ENCODE measurements at places on chromosomes 6 and 20. TPM values are rescaled to one million over a fixed set of nuclear protein-coding genes. Genes with fewer than 3 reads are reported as not detected.

Gene TFAP2C
- total RNA-seq, result 3.6 TPM

Gene GGTLC1
- total RNA-seq, result not detected

Gene PET117
- total RNA-seq, result 16.0 TPM

Gene WASF1
- total RNA-seq, result 34.9 TPM

Gene NQO2
- total RNA-seq, result 16.1 TPM

Gene SIRPB1
- total RNA-seq, result 4.4 TPM

Gene CRIP3
- total RNA-seq, result not detected

Gene EEF1E1
- 29.1 TPM for total RNA-seq

Gene PHIP
- total RNA-seq, result 41.7 TPM

DNA sequence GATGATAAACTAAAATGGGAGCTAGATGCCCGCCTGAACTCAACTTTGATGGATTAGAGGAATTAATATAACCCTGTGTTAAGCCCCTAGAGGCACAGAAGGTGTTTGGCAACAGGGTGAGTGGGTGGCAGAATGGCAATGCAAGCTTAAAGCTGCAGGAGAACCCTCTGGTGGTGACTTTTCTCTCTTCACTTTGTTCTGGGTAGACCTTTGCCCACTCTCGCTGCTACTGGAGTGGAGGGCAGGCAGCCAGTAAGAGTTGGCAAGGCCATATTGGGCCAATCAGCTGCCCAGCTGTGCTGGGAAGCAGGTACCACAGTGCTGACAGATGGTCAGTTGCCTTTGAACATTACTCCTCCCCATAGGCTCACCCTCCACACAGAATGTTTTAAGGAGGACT lies 468.2 kb downstream of the MMUT start:
- no peaks in the 10 kb centered on the region for H3K4me1 ChIP-seq
- no peaks in the 10 kb centered on the region for H3K36me3 ChIP-seq
- no peaks in the 10 kb centered on the region for H3K27me3 ChIP-seq
- H3K4me3 ChIP-seq, result no peak overlapping the region
- no peak overlapping the region for H3K27ac ChIP-seq
- DNase-seq, result no peak

DNA sequence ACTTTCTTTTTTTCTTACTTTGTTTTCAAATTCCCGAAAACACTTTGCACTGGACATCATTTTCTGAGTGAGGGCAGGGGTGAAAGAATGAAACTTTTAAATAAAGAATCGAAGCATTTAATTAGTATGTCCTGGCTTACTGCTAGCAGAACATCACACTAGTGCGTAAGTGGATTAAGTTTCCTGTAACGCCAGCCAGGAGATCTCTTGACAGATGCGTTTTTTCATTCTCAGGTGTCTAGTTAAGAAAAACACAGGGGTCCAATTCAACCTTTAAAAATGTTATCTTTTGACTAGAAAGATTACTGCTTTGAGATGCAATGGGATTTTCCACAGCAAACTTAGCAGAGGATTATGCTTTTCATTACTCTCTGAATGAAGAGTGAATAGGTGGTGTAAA lies 858.8 kb upstream of the EPHA7 start:
- H3K27me3 ChIP-seq, result no peaks in the 10 kb centered on the region
- no peaks in the 10 kb centered on the region for H3K4me1 ChIP-seq
- no peaks in the 10 kb centered on the region for H3K36me3 ChIP-seq
- DNase-seq, result no peak
- no peak overlapping the region for H3K27ac ChIP-seq

DNA sequence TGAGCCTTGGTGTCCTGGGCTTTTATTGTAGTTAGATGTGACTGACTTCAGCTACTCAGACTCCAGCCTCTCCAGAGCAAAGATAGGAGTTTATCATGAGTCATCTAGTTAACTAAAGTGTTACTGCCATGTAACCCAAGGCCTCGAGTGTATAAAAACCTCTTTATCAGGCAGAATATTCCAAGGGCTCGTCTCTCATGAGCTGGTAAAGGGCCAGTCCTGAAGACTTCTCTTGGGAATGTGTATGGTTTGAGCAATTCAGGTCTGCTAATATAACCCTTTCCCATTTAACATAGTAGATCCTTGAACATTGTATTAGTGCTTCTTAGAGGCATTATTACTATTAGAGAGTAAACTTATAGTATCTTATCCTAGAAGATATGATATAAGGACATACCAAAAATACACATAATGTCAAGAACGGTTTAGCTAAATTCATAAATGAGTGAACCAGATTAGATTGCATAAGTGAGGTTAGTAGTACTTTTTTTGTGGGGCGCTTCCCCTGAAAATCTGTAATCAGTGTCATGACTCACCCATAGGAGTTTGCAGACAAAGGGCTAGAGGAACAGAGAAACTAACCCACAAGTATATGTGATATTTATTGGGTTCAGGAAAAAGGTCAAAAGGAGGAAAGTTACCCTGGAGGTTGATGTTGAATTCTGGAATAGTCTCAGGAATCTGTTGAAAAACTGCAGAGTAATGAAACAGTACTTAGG lies 16.0 kb downstream of the DSE start:
- H3K4me3 ChIP-seq, result no peak overlapping the region
- no peaks in the 10 kb centered on the region for H3K4me1 ChIP-seq
- peak overlapping the region; percentile 40 for H3K27ac ChIP-seq
- no peaks in the 10 kb centered on the region for H3K36me3 ChIP-seq
- H3K27me3 ChIP-seq, result no peaks in the 10 kb centered on the region
- no peak for DNase-seq

- DNase-seq, result no peak
- no peak overlapping the region for H3K27ac ChIP-seq
- no peaks in the 10 kb centered on the region for H3K4me1 ChIP-seq
- no peaks in the 10 kb centered on the region for H3K36me3 ChIP-seq
Observed at GRCh38 chr6:163529605-163530004, 115.1 kb downstream of the QKI start.

GRCh38 chr6:110514818-110515217 lies 38.4 kb upstream of the SLC22A16 start:
- H3K4me1 ChIP-seq, result no peaks in the 10 kb centered on the region
- no peaks in the 10 kb centered on the region for H3K27me3 ChIP-seq
- H3K4me3 ChIP-seq, result no peak overlapping the region
- no peak for DNase-seq

DNA sequence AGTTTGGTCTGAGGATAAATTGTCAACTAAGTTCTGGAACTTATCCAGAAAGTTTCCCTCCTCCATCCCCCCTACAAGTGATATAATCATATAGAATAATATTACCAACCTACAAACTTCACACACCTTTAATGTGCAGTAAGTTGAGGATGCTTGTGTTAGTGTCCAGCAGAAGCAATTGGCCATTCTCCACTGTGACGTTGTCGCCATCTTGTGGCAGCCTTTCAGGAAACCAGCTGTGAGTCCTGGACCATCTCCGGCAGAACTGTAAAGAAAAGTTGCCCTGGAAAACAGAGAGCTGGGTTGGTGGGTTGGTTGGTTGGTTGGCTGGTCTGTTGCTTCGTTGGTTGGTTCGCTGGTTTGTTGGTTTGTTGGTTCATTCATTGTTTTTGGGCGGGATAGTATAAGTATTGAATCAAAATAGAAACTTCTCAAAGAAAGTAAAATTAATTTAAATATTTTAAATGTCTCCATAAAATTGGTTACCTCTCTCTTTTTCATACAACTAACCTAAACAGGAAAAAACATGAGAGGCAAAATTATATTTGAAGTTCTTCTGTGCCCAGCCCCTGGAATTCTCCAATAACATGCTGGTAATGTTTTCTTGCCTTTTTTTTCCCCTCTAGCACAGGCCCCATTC lies 127.5 kb downstream of the PKHD1 start:
- H3K4me3 ChIP-seq, result no peak overlapping the region
- H3K27ac ChIP-seq, result no peak overlapping the region
- no peaks in the 10 kb centered on the region for H3K4me1 ChIP-seq
- no peaks in the 10 kb centered on the region for H3K36me3 ChIP-seq
- H3K27me3 ChIP-seq, result no peaks in the 10 kb centered on the region
- DNase-seq, result peak; percentile 70

DNA sequence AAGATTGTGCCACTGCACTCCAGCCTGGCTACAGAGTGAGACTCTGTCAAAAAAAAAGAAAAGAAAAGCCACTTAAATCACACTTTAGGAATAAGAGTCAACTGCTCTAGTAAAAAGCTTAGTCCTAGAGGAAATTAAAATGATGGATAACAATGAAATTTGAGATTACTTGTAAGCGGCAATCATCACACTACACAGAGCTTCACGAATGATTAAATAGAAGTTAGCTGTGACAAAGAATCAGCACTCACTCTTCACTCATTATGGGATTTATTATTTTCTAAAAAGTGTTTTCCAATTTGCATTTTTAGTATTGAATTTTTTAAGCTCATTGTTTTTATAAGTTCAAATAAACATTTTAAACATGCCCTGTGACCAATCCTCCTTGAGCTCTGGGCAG lies 718.0 kb downstream of the UTRN start:
- no peak overlapping the region for H3K4me3 ChIP-seq
- H3K36me3 ChIP-seq, result no peaks in the 10 kb centered on the region
- no peak for DNase-seq

DNA sequence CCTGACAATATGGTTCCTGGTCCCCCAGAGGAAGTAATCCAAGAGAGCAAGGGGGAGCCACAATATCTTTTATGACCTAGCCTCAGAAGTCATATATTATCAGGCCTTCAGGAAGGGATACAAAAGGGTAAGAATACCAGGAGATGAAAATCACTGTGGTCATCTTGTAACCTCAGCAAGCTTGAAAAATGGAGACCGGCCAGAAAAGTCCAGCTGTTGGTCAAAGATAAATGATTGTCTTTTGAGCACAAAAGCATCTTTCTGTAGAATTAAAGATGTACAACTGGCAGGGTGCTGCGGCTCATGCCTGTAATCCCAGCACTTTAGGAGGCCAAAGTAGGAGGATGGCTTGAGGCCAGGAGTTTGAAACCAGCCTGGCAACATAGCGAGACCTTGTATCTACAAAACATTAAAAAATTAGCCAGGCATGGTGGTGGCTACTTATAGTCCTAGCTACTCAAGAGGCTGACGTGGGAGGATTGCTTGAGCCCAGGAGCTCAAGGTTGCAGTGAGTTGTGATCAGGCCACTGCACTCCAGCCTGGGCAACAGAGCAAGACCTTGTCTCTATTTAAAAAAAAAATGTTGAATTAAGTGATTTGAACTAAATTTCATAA lies 118.0 kb upstream of the MARCKS start:
- H3K27ac ChIP-seq, result no peak overlapping the region
- no peaks in the 10 kb centered on the region for H3K4me1 ChIP-seq
- no peaks in the 10 kb centered on the region for H3K27me3 ChIP-seq
- H3K4me3 ChIP-seq, result no peak overlapping the region
- no peak for DNase-seq

GRCh38 chr6:44906761-44907160 lies 421.4 kb upstream of the RUNX2 start:
- no peaks in the 10 kb centered on the region for H3K4me1 ChIP-seq
- no peaks in the 10 kb centered on the region for H3K36me3 ChIP-seq
- no peak overlapping the region for H3K4me3 ChIP-seq
- no peak overlapping the region for H3K27ac ChIP-seq
- no peak for DNase-seq

DNA sequence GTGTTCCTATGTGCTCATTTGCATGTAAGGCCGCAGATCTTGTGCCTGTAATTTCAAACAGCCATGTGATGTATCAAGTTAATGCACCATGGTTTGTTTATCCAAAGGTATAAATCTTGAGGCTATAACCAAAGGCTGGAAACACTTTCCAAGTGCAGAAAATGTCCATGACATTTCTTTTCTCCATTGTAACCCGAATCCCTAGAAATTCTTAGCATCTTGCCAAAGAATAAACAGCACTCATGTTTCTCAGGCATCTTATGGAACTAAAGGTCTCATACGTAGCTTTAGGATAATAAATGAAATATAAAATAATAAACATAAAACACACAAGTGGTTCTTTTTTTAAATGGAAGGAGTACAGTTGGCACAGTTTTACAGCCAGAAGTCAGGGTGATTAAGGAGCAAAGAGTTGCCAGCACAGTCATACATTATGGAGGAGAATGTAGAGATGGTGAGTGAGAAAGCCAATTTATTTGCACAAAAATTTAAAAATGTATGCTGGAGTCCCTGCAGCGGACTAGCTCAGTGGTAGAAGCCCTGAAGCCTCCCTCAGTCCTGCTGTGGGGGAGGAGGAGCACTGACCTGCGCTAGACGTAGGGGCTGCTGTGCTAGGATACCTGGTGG lies 18.0 kb downstream of the CDH26 start:
- no peak overlapping the region for H3K4me3 ChIP-seq
- no peak for DNase-seq
- no peaks in the 10 kb centered on the region for H3K36me3 ChIP-seq
- no peak overlapping the region for H3K27ac ChIP-seq

GRCh38 chr20:9570612-9571011 lies 56.2 kb downstream of the LAMP5 start:
- no peaks in the 10 kb centered on the region for H3K36me3 ChIP-seq
- H3K4me3 ChIP-seq, result no peak overlapping the region
- H3K27ac ChIP-seq, result no peak overlapping the region
- H3K27me3 ChIP-seq, result no peaks in the 10 kb centered on the region

DNA sequence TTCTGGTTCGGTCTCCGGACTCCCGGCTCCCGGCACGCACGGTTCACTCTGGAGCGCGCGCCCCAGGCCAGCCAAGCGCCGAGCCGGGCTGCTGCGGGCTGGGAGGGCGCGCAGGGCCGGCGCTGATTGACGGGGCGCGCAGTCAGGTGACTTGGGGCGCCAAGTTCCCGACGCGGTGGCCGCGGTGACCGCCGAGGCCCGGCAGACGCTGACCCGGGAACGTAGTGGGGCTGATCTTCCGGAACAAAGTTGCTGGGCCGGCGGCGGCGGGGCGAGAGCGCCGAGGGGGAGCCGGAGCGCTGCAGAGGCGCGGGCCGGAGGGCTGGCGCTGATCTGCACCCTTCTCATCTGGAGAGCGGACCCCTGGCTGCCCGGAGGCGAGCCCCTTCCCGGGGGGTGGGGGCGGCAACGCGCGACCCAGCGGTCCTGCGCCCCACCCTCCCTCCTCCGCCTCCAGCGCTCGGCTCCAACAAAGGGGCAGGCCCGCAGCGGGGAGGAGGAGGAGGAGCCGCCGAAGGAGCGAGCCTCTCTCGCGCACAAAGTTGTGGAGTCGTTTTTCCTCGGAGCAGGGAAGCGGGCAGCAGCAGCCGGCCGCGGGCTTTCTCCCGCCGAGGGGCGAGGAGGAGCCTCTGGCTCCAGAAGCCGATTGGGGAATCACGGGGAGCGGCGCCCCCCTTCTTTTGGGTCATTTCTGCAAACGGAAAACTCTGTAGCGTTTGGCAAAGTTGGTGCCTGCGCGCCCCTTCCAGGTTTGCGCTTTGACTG lies at the start of gene UTRN:
Gene UTRN (plus strand): TSS at position 553 of the 765 bp plus-strand sequence. CDS start 6,494 bp downstream, outside the sequence.
- H3K4me3 ChIP-seq, result peak within 1 kb of the TSS; percentile 50
- H3K4me1 ChIP-seq, result no peaks in the 10 kb centered on the region
- H3K27me3 ChIP-seq, result no peaks in the 10 kb centered on the region
- peak within 1 kb of the TSS; percentile 94 for H3K27ac ChIP-seq

- peak overlapping the region; percentile 7 for H3K27ac ChIP-seq
- H3K36me3 ChIP-seq, result no peaks in the 10 kb centered on the region
- H3K4me3 ChIP-seq, result no peak overlapping the region
- peaks cover 15% of the 10 kb centered on the region for H3K4me1 ChIP-seq
- peak; percentile 84 for DNase-seq
Observed at GRCh38 chr20:36754656-36755222, 8.8 kb upstream of the NDRG3 start.

- H3K36me3 ChIP-seq, result no peaks in the 10 kb centered on the region
- DNase-seq, result no peak
- H3K4me3 ChIP-seq, result no peak overlapping the region
- H3K27ac ChIP-seq, result no peak overlapping the region
Observed at GRCh38 chr6:158292016-158292415, 20.2 kb upstream of the TULP4 start.

GRCh38 chr6:111274593-111275217 lies 187.4 kb downstream of the SLC16A10 start:
- no peaks in the 10 kb centered on the region for H3K36me3 ChIP-seq
- H3K27ac ChIP-seq, result no peak overlapping the region
- no peaks in the 10 kb centered on the region for H3K4me1 ChIP-seq
- no peak overlapping the region for H3K4me3 ChIP-seq
- H3K27me3 ChIP-seq, result no peaks in the 10 kb centered on the region
